ENCODE measurements at places on chromosomes 11 and 22.

DNA sequence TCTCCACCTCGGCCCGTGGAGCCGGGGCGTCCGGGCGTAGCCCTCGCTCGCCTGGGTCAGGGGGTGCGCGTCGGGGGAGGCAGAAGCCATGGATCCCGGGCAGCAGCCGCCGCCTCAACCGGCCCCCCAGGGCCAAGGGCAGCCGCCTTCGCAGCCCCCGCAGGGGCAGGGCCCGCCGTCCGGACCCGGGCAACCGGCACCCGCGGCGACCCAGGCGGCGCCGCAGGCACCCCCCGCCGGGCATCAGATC, 439 bp downstream of the YAP1 start:
- peak; percentile 12 for DNase-seq

- DNase-seq = no peak
Measured at GRCh38 chr11:11454671-11455223, 101.7 kb upstream of the CSNK2A3 start.

DNA sequence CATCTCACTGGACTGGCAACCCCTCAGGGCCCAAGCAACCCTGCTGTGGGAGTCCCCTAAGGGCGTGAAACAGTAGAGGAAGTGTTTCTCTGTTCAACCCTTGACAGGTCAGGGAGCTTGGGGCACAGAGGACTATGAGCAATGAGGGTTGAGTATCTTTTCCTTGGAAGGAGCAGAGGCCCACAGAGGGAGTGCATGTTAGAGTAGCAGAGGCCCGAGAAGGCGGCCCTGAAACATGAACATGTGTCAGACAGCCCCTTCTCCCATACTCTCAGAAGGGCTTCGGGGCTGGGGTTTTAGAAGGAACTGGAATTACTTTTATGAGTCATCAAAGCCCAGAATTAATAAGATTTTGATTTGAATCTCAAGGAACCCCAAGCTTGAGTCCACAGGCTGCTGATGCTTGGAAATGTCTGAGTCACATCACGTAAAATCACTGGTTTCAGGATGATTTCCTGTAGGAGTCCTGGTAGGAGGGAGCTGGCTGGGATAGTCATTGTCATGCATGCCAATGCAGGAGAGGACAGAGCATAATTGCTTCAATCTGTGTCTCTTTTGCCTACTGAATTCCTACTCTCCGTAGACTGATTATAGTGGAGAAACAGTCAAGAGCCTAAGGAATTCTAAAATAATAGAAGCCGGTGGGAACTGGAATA, 22.6 kb downstream of the C11orf71 start:
- no peak for DNase-seq

DNA sequence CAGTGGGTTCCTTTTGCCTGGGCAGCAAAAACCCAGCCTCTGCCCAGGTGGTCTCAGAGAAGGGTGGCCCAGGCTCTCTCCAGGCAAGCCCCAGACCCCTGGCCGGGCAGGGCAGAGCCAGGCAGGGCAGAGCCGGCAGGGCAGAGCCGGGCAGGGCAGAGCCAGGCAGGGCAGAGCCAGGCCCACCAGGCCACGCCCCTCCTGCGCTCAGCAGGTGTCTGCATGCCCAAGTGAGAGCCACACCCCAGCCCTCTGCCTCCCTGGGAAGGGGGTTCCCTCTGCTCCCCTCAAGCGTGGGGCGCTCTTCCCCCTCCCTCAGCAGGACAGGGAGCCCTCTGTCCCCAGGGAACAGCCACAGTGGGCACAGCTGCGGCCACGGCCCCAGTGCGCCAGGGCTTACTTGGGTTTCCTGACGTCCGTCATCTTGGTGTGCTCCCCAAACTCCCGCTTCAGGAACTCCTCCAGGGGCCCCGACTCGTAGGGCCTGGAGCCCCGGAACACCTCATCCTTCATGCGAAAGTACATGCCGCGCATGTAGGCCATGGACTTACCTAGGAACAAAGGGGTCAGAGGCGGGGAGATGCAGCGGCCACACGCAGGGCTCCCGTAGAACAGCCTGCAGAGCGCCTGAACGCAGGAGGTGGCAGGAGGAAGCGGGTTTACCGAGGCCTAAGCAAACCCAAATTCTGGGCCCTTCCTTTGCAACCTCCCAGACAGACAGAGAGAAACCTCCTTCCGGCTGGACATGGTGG, 10.1 kb upstream of the BAIAP2L2 start:
- DNase-seq = no peak

GRCh38 chr11:128643661-128644317, 50.1 kb upstream of the FLI1 start:
- DNase-seq = no peak

DNA sequence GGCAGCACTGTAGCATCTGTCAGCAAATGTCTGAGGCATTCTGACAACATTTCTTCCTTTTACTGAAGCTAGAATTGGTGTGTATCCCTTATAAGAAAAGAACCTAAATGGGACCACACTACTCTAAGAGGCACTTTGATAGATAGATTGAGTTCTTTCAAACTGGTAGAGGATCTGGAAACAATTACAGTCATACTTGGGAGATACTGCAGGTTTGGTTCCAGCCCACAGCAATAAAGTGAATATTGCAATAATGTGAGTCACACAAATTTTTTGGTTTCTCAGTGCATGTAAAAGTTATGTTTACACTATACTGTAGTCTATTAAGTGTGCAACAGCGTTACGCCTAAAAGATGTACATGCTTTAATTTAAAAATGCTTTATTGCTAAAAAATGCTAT, 96.9 kb downstream of the SBF2 start:
- no peak for DNase-seq

- no peak for DNase-seq
Measured at GRCh38 chr22:45088576-45088975, 75.1 kb upstream of the NUP50 start.

- no peak for DNase-seq
Measured at GRCh38 chr11:117574551-117574950, 222.5 kb downstream of the DSCAML1 start.

GRCh38 chr22:17785185-17786184, 11.2 kb upstream of the BID start:
- DNase-seq = peak; percentile 68

DNA sequence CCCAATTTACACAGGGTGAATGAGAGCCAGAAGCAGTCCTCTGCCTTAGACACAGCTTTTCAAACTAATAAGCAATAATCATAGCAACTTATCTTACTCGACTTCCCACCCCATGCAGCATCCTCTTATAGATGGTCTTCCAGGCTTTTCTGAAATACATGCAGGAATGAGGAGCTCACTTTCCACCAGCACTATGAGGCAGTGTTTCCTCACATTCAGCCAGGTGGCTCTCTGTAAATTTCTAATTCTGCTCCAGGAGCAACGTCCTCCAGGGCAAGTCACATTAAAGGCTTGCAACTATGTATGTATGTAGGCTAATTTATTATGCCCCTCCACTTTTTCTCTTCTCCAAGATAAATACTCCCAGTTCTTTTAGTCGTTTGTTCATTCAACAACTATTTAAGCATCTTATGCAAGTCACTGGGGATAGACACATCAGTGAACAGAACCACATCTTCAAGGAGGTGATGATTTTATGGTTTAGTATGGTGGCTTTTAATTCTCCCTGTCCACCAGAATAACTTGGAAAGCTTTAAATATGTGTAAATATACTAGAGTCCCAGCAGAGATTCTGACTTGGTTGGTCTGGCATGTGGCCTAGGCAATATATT, 59.9 kb downstream of the PAK1 start:
- DNase-seq = no peak

- DNase-seq = no peak
Measured at GRCh38 chr11:20023082-20023426, 137.2 kb downstream of the DBX1 start.

GRCh38 chr11:69001243-69002081, 11.6 kb downstream of the MRGPRF start:
- DNase-seq = no peak

- no peak for DNase-seq
Measured at GRCh38 chr11:73227571-73228211, 9.6 kb downstream of the P2RY2 start.

DNA sequence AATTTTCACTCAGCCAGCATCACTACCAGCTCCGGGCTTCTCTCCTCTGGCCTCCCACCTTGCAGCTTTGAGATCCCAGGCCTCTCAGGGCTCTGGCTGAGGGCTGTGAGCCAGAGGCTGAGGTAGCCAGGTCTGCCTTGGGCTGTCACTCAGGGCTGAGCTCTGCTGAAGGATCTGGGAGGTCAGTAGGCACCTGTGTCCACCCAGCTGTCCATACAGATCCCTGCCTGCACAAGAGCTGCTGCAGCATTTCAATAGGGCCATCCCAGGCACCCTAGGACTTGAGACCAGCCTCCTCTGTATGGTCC, 12.6 kb downstream of the KCNQ1OT1 start:
- no peak for DNase-seq

GRCh38 chr22:49977578-49977977, 17.0 kb downstream of the PIM3 start:
- no peak for DNase-seq

GRCh38 chr11:122044086-122044485, 71.9 kb downstream of the BLID start:
- no peak for DNase-seq

- no peak for DNase-seq
Measured at GRCh38 chr11:68727783-68728182, 23.5 kb downstream of the TESMIN start.

- DNase-seq = no peak
Measured at GRCh38 chr22:37491106-37491505, 4.9 kb upstream of the MFNG start.

DNA sequence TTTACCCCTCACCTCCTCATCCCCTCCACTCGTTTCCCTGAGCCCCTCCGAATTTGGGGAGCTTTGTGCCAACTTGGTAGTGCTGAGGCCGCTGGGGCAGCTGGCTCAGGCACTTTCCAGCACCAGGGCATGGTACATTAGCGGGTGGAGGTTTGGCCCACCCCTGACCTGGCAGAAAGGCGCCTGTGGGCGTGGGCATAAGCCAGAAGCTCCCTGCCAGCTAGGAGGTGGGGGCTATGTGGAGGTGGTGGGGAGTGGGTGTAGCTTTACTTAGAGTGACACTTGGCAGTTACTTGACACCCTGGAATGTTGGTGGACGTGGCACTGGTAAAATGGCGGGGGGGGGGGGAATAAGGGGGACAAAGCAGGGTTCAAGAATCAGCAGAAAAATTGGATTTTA, 10.3 kb upstream of the IGF2 start:
- no peak for DNase-seq

DNA sequence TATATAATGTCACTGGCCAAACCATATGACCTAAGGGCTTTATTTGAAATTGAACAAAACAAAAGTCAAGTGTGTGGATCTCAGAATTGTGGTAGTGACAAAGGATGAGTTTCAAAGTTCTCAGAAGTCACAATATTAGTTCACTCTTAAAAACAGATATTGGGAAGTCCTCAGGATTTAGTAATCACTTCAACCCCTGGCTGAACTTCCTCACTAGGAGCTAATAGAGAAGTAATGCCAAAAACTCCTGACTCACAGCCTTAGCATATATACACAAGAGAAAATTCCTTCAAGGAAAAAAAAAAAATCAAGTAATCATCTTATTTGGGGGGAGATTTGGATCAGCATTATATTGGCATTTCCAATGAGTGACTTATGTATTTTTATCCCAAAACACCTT, 75.6 kb upstream of the APOA1 start:
- DNase-seq = no peak

- no peak for DNase-seq
Measured at GRCh38 chr11:130839981-130840666, 76.2 kb downstream of the SNX19 start.

DNA sequence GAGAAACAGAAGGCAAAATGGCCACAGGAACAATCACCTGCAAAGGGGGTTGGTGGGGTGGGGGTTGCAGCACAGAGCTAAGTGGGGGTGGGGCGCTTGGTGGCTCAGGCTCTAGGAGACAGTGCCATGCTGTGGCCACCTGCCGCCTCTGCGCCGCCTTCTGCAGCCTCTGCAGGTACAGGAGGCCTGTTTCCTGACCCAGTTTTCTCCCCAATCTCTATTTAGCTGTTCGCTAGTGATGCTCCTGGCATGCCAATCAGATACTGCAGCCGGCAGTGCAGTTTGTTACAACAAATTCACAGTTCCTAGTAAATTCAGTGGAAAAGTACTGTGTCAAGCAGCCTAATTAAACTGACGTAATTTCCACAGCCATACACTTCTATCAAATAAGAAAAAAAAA, 106.4 kb downstream of the SERGEF start:
- no peak for DNase-seq

DNA sequence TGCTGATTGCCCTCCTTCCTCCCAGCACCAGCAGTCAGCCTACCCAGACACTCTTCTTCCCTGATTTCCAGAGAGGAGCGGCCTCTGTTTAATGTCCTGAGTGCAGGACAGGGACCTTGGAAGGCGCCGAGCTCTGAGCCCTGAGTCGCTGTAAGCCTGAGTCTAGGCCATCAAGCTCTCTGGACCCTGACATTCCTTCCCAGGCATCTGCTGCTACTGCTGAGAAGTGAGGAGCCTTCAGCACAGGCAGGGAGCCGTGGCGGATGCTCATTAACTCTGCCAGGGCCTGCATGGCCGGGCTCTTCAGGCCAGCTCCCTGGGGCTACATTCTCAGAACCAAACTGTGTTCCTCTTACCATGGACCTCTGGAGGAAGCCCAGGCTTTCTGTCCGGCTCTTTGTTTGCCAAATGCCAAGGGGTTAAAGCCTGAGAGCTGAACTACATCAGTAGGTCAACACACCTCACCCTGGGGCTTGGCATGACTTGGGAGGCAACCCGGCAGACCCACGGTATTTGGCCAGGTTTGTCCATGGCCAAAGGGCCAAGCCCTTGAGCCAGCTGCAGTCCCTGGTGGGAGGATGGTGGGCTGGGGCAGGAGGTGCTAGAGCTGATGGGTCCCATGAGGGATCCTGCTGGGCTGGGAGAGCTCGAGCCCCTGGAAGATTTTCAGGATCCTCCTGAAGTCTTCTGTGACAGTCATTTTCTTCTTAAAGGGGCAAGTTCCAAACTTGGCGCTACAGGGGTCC, 721.4 kb downstream of the BRD1 start:
- DNase-seq = no peak

DNA sequence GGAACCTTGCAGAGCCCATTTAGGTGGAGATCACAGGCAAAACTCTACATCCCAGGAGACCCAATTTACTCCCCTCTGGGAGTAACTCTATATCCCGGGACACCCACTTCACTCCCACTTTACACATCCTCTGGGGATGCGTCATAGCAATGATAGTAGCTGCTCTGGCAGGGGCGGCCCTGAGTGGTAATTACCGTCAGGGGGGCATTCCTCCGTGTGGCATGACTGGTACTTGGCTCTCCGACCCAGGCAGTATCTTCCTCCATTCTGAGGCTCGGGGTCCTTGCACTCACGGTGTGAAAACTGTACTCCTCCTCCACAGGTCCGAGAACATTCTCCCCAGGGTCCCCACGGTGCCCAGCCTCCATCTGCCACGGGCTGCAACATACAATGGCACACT, 17.2 kb downstream of the ADAMTS8 start:
- no peak for DNase-seq

GRCh38 chr22:16603448-16603768, 10.8 kb upstream of the CCT8L2 start:
- DNase-seq = no peak

Measured in T-helper 17 cell (primary cell).